ENCODE measurements at places on chromosomes 5 and 9.

GRCh38 chr5:89241186-89241585 is 358.2 kb upstream of the MEF2C start:
- no peak for DNase-seq

DNA sequence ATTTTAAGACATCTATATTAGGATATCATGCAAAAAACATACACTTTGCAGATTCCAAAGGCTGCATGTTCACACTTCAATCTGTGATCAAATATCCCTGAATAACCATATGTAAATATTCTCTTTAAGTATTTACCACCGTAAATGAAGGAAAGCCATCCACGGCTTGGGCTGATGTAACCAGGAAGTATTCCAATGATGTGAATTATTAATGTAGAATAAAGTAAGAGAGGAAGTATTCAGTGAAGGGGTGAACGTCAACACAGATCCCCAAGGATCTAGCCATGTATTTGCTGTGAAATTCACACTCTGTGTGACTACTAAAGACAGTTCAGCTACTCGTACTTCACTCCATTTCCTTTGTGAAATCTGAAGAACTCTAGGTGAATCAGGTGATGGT is 75.2 kb downstream of the CDH6 start:
- no peak for DNase-seq

DNA sequence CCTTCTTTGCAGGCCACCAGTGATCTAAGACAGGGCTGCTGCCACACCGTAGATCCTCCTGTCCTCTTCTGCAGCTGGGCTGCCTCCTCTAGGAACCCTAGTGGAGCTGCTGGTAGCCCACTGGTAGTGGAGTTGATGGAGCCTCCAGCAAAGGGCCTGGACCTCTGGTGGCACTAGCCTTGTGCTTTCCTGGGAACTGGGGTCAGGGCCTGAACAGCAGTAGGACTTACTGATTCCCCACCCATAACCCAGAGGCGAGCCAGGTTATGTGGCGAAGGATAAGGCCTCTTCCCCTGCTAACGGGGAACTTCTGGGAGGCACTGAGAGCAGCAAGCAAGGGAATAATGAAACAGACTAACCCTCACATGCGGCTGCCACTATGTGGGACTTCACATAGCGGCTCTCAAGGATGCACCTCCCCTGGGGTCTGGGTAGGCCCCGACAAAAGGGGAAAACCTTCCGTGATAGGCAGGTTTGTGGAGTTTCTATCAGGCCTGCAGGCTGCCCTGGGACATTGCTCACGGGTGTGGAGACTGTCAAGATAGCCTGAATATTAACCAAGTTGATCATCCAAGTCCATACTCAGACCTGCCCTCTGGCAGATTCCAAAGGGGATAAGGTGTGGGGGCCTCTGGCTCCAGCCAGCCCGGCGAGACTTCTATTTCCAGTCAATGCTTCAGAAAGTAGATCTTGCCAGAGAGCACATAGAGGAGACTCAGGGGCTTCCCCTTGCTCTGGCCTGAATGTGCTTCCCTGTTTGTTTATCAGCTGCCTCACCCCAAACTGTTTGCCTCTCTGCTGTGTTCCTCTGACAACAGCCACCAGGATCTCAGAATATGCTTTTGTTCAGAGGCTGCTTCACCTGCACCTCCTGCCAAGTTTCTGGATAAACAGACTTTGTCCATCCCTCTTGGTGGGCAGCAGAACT is 7.4 kb downstream of the SLC22A4 start:
- DNase-seq: no peak

- DNase-seq: no peak
These were observed 451.1 kb downstream of the EBF1 start for GRCh38 chr5:158648631-158649030.

All from brain (organoid and tissue), 16 donors.